ENCODE measurements at places on chromosomes 1 and 21.

- DNase-seq = no peak
Observed at GRCh38 chr1:30685796-30686165, 37.6 kb downstream of the MATN1 start.

DNA sequence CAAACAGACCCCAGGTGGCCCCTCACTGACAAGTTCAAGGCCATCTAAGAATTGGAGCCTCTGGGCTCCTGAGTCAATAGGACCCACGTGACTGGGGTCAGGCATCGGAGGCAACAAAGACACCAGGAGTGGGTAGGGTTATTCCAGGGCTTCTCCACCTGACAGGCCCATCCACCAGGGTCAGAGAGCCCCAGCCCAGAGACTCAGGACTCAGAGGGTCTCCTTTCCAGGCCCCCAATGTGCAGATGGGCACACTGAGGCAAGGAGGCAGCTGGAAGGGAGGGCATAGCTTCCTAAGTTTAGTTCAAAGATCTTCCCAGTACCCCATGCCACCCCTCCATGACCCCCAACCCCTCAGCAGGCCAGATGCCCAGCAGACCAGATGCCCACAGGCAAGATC, 388.6 kb downstream of the MATN1 start:
- no peak for DNase-seq

DNA sequence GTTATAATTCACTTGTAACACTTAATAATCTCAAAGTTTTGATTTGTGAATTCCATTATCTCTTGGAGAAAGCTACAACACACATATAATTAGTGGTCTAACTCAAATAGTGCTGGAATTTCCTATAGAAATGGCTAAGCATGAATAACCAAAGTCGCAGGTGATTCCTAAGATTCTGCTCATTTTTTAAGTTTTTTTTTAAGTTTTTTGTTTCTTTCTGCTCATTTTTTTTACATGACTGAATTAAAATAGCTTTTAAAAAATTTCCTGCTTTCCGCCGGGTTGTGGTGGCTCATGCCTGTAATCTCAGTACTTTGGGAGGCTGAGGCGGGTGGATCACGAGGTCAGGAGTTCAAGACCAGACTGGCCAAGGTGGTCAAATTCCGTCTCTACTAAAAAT, 90.4 kb downstream of the APP start:
- DNase-seq = no peak

GRCh38 chr1:48003741-48004531, 6.8 kb upstream of the TRABD2B start:
- no peak for DNase-seq

Data from fibroblast of gingiva (primary cell).